DMS153 (cell line): ENCODE measurements at places on chromosomes 13 and 19.
A peak's percentile ranks its signal among the peaks of the same experiment; 100 is the strongest.

- no peak for DNase-seq
Measured at GRCh38 chr19:12093777-12094176, 29.2 kb downstream of the ZNF844 start.

DNA sequence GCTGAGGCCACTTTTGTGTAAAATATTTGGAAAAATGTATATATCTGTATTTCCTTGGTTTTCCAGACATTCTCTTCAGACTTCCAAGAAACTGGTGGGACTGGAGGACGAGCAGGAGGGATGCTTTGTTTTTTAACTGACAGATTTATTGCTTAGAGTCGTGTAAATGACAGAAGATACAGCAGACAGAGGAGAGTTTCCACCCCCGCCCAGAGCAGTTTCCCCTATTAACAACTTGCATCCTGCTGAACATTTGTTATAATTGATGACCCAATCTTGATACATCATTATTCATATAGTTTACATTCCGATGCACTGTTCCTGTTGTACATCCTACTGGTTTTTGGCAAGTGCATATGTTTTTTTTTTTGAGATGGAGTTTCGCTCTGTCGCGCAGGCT lies 7.1 kb upstream of the DOCK6 start:
- DNase-seq: no peak

DNA sequence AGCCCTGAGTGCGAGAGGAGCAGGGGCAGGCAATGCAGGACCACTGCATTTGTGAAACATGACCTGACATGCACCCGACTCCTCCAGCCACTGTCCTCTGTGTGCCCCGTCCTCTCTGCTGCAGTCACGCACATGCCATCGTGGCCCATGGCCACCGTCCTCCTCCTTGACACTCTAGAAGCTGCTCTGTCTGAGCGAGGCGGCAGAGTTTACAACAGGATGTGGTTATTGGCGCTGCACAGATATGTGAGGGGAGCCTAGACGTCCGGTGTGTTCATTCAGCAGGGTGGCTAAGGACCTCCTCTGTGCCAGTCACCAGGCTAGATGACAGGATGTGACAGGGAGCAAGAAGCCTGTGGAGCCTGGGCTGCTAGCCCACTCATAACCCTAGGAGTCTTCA lies 277.8 kb downstream of the FOXO1 start:
- DNase-seq: peak; percentile 56

- DNase-seq: no peak
Measured at GRCh38 chr13:36456577-36456976, 24.3 kb downstream of the CCNA1 start.

DNA sequence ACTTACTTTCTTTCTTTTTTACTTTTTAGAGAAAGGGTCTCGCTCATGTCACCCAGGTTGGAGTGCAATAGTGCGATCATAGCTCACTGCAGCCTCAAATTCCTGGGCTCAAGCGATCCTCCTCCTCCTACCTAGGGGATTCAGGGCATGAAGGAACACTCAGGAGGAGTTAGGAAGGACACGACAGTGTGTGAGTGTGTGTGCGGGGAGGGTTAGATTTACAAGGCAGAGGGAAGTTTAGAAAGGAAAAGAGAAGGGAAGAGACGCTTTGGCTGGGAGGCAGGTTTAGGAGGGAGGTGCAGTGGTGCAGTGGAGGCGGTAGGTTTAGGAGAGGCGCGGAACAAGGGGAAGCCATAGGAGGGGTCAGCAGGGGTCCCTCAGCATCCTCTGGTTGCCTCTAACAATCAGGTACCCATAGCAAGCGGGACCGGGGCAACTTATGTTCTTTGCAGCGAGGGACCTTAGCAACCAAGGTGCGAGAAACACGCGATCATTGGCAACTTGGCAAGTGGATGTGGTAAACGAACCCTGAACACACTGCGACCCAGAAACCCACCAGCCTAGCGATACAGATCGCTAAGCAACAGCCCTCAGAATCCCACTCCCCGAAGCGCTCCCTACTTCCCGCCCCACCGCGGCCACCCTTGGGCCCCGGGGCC lies 501 bp downstream of the SIRT2 start:
- DNase-seq: no peak

- DNase-seq: no peak
Measured at GRCh38 chr19:53808710-53809125, 15.4 kb downstream of the NLRP12 start.

DNA sequence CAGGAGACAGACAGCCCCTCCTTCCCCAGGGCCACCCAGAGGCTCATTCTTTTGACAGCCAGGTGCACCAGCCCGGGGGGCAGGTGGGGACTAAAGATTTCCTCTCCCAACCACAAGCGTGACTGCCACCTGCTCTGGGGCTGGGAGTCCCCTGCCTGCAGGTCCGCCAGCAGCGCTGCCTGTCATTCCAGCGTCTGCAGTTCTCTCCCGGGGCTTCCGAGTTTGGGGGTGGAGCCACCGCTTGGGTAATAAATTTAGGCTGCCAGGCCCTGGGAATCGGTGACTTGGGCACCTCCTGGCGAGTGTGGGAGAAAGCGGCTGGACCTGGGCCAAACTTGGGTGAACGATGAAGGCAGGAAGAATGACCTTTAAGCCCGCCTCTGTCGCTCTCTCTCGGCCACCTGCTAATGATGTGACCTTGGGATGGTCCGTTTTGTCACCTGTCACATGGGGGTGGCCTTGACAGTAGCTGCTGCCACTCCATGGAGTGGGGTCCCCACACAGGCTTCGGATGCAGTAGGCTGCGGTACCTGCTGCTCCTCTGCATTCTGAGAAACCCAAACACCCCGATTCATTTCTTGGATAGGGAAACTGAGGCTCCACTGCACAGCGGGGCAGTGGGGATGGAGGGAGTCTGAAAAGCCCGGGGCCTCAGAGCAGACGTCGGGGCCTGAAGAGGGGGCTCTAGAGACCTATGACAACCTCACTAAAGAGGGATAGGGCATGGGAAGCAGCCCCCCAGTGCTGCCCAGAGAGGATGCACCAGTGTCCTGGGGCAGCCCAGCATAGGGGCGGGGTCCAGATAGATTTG lies 12.8 kb downstream of the FUT6 start:
- DNase-seq: peak; percentile 94

DNA sequence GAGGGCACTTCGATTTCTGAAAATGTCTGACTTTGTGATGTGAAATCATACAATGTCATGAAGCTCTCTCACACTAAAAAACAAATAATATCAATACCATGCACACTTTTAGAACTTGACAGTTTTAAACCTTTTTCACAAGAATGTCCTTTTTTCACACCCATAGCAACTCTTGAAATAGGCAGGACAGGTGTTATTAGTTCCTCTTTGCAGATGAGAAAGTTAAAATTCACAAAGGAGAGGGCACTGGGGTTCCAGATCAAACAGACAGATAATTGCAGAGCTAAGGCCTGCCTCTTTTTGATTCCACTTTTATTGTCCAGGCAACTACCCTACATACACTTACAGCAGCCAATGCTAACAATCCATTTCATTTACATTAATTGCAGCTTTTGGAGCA lies 142.8 kb downstream of the KLF12 start:
- DNase-seq: no peak

GRCh38 chr13:18948664-18949488 lies 232.7 kb downstream of the TUBA3C start:
- DNase-seq: no peak

DNA sequence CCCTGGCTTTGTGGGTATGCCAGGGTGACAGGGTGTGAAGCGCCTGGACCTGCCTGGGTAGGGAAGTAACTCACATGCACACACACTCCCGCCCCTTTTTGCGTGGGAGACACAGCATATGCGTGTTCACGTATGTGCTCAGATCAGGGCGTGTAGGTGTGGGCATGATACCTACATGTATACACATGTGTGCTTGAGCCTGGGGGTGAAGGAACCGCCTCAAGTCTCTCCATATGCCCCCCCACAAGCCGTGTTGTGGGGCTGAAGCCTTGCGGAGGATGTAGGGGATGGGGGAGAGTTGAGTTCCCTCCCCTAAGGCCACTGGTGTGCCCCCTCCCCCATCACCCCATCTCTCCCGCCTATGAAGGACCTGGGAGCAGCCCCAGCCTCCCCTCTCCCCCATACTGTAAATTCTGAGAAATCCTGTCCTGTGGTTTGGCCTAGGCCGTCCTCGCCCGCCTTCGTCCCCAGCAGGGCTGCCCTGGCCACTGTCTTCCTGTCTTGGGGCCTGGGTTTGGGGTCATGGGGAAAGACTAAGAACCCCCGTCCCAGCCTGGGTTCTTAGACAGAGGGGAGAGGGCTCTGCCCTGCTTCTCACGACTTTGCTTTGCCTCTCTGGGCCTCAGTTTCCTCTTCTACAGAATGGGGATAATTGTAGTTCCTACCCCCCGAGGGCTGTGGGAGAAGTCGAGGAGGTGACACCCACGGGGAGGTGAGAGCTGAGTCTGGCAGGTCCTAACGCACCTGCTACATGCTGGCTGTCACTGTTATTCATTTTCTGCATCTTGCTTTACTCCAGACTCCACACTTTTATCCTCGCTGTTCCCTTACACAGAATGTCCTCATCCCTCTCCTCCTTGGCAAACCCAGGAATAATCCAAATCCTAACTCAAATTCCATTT lies 14.3 kb downstream of the ACTL9 start:
- DNase-seq: no peak

- no peak for DNase-seq
Measured at GRCh38 chr13:76683854-76684253, 202.4 kb downstream of the KCTD12 start.

DNA sequence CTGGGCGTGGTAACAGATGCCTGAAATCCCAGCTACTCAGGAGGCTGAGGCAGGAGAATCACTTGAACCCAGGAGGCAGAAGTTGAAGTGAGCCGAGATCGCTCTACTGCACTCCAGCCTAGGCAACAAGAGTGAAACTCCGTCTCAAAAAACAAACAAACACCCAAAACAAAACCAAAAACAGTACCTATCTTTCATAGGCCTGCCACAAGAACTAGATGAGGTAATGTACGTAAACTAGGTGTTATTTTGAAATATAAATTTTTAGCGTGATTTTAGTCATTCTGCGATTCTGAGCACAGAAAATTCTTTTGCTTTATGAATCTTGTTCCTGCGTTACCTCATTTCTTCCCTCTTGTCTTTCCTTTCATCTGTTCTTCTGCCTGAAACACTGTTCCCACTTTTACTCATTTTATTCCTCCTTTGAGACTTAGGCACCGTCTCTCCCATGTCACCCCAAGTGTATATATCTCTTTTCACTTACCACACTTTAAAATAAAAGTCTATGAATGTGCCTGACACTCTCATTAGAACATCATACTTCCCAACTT lies 238.2 kb upstream of the HTR2A start:
- no peak for DNase-seq

DNA sequence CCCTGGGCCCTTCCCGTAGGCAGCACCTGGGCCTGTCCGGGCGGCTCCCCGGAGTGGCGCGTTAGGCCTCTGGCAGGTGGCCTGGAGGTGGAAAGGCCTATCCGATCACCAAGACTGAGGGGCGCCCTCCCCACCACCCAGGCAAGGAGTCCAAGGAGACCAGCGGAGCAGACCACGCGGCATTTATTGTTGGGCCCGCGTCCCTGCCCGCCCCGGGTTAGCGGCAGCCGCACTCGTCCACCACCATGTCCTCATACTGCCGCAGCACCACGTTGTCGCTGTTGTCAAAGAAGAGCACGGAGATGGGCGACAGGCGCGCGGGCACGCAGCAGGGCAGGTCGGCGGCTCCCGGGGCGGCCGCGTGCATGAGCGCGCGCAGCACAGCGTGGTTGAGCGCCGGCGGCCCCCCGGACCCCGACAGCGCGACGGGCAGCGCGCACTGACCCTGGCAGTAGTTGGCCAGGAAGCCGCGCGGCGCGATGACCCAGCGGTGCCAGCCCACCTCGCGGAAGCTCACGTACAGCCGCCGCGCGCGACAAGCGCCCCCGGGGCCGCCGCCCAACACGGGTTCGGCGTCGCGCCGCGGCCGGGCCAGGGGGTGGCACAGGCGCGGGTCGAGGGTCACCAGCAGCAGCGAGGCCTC lies 27.5 kb downstream of the CERS1 start:
- DNase-seq: no peak

GRCh38 chr13:59408738-59409137 lies 755.0 kb downstream of the DIAPH3 start:
- DNase-seq: no peak

- no peak for DNase-seq
Measured at GRCh38 chr13:72074663-72075062, 207.7 kb upstream of the DACH1 start.

- DNase-seq: no peak
Measured at GRCh38 chr19:15464394-15465385, at the start of gene RASAL3. TSS of gene RASAL3 (minus strand) at chr19:15464544. CDS start at chr19:15464358, 186 bp downstream.

DNA sequence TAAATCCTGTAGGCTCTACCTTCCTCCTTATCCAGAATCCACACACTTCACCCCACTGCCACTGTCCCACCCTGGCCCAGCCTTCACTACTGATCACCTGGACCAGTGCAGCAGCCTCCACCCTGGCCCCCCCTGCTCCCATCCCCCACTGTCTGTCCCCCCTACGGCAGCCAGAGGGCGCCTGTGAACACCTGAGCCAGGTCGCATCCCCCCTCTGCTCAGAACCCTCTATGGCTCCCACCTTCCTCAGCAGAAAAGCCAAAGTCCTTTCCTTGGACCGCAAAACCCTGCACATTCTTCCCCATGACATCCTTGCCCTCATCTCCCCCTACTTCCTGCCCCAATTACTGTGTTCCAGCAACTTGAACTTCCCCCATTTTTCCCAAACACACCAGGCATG lies 20.6 kb downstream of the ELAVL3 start:
- DNase-seq: no peak

DNA sequence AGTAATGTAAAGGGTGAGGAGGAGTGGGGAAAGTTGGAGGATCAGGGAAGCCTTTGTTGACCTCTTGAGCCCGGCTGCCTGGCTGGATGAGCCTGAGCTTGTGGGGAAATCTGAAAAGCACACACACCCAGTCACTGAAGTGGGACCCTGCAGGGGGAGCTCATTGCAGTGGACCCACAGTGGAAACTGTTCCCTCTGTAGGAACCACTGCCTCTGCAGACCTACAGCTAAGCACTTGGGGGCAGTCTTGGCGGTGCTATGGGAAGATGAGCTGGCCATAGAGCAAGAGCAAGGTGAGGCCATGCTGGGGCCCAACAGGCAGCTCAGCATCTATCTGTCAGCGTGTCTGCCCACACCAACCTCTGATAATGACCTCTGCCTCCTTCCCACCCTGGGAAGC lies 294.8 kb downstream of the TSHZ3 start:
- no peak for DNase-seq

- no peak for DNase-seq
Measured at GRCh38 chr13:84658491-84659358, 776.5 kb upstream of the SLITRK1 start.

DNA sequence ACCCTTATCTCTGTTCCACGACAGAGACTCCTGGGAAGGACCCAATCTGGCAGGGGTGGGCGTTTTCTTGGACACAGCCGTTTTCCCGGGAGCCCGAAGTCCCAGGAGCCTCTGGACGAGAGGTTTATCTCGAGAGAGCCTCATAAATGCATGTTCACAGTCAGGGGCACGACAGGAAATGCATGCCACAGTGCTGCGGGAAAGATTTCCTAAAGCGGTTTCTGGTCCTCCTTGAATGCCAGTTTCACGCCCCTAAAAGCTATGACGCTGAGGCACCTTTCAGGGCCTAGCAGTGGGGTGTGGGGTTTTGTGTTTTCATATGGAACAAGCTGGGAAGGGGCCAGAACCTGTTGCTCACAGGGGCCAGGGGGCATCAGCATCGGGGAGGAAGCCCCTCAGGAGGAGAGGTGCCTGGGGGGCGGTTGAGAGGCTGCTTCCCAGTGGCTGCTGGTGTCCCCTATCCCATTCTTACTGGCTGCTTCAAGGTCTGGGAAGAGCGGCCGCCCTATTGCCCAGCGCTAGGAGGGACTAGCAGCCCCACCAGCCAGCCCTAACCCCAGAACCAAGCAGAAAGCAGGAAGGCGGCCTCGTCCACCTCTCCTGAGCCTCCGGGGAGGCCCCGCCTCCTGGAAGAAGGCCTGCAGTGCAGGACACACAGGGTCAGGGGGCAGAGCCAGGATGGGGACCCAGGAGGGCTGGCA lies 157.0 kb downstream of the KDM4B start:
- DNase-seq: no peak
